ENCODE measurements at places on chromosomes 6 and 20.
A peak's percentile ranks its signal among the peaks of the same experiment; 100 is the strongest.

DNA sequence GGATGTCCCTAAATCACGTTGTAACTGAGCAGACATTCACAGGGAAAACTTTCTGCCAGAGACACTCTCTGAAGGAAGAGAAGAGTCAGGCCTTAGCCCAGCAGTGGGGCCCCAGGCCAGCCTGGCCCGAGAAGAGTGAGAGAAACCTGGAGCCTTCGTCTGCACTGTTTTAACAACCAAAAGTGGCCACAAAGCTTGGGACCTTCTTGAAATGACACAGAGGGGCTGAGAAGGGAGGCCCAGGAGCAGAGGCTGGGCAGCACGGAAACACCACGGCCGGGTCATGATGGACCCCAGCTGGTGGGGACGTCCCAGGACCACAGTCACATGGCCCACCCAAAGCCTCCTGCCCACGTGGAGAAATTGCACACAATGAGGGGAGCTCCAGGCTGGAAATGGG is 126.8 kb upstream of the THBS2 start:
- no peak for DNase-seq

DNA sequence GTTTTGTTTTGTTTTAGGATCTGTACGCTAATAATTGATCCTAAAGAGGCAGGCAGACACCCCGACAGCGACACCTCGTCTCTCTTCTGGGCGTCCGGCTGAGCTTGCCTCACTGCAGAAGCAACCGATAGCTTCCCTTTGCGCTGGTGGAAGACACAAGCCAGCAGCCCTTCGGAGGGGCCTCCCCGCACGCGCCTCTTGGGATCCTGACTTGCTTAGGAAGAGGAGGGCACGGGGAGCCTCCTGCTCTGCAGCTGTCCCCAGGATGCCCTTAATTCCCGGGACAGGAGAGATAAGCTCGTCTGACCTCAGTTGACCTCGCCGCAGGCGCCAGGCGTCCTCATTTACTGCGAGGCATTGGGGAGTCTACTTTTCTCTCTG is 94.0 kb downstream of the CD83 start:
- DNase-seq = peak; percentile 5

- DNase-seq = no peak
Observed at GRCh38 chr6:13513626-13514502, 26.5 kb upstream of the GFOD1 start.

GRCh38 chr6:162467679-162468078 is 259.9 kb downstream of the PRKN start:
- no peak for DNase-seq

DNA sequence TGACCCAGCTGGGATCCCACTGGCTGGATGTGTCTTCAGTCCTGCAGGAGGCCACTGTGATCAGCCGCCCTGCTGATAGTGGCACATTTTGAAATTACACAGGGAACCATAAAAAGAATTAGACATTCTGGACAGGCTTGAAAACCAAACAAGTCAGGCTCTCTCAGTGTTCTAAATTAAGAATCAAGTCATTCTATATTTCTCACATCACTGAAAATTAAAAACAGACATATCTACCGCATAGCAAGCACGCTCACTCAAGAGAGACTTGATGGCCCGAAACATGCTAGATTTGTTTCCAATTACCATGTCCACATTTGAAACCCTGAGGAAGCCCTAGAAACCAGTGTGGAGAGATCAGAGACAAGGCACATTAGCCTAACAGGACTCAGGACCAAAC is 57.7 kb downstream of the NFATC2 start:
- DNase-seq = no peak

DNA sequence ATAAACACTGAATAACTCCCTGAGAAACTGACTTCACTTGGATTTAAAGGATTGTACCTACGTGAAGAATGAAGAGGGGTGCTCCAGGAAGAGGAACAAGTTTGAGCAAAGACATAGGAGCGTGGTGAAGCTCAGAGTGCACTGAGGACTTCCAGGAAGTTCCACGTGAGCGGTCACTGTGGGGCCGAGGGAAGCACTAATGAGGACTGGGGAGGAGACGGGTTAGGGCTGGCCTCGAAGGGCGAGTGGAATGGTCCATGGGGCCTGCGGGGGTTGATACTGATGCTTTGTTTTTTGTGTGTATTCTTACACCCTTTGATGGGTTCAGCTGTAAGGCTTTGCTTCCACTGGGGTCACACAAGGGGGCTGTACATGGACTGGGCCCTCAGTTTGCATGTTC is 91.9 kb downstream of the CDH4 start:
- no peak for DNase-seq
